Activated CD4-positive, alpha-beta T cell treated with anti-CD3 and anti-CD28 coated beads, Interleukin-2, amount 50 U/mL, for 24 hours (primary cell): ENCODE measurements at places on chromosomes 3 and 15.

GRCh38 chr3:132422531-132422930, 5.2 kb downstream of the DNAJC13 start:
- DNase-seq = no peak

DNA sequence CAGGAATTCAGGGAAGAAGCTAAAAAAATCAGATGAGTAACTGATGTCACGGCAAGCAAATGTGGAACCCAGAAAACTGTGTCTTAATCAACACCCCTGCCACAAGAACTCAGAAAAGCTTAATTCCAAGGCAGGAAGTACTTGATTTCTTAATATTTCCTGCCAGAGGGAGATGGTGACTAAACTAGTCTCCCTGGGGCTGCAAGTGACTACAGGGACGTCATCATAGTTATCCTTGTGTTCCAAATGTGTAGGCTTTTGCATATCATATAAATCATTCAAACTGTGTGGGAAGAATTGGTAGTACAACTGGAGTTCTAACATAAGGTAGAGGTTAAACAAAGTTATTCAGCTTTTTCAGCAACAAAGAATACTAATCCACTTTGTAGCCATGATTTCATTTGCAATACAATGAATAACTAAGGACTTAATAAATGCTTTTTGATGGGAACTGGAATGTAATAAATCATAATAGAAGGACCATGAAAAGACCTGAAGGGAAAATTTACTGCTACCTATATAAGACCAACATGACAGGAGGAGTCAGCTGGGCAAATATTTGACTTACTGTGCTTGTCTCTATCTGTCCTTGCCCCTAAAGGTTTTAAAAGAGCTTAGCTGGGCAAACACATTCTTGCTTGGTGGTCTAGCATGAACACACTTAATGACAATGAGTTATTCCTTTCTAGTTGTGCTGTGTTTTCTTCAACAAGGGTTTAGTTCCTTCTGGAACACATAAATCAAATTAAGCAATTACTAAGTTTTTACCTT, 76.0 kb upstream of the NECTIN3 start:
- no peak for DNase-seq

DNA sequence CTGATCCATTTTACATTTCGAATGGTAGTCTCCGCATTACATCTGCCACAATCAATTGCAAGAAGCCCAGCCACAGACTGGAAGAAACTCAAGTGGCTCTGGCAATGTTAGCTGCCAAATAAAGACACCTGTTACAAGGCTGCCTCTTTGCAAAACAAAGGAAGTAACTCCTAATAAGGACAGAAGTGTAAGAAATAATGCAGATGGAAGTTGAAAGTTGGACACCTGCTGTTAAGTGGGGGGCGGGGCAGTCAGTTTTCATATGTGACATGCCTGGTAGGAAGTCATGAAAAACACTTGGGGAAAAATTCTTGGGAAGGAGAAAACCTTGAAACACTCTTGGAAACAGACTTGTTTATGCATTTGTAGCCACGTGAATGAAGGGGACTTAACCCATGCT, 54.1 kb upstream of the ATP2C1 start:
- no peak for DNase-seq

- DNase-seq = no peak
Observed at GRCh38 chr3:13571264-13571663, 22.3 kb downstream of the FBLN2 start.

- no peak for DNase-seq
Observed at GRCh38 chr15:95987299-95987698, 343.2 kb upstream of the NR2F2 start.

GRCh38 chr15:49712846-49713450, 92.1 kb downstream of the DTWD1 start:
- no peak for DNase-seq

DNA sequence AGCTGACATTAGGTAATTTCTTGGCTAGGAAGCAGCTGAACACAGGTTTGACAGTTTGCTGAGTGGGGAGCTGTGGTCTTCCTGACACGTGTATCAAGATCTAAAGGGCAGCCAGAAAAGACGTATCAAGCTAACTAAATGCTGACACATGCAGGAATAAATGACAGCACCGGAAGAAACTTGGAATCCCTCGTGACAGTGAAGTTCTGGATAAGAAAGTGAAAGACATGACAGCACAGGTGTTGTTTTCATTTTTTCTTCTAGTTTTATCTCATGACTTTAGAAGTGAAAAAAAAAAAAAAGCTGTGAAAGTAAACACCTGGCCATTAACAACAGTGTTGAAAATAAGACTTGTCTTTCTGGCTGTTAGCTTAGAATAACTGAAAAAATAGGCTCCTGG, 48.7 kb downstream of the FGF7 start:
- no peak for DNase-seq

- no peak for DNase-seq
Observed at GRCh38 chr15:66572146-66572545, 6.3 kb upstream of the LCTL start.

DNA sequence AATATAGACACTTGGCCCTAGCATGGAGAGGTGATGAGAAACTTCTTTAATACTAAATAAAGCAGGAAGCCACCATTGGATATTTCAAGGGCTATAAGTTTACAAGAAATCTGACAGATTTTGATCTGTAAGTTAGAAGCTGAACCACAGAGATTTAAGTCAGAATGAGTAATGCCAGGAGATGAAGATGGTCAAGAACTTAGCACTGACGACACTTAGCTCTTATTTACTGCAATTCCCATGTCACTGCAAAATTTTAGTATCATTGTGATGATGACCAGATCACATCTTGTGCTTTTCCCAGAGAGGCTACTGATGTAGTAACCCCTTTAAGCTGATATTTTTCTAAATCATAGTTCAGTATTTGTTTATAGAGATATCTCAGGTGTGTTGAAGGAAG, 59.4 kb upstream of the CD96 start:
- DNase-seq = no peak

- no peak for DNase-seq
Observed at GRCh38 chr3:156456771-156457224, 98.1 kb downstream of the SSR3 start.

GRCh38 chr3:145776782-145777408, 384.1 kb downstream of the PLOD2 start:
- no peak for DNase-seq

GRCh38 chr15:43230640-43231115, 9.9 kb upstream of the EPB42 start:
- no peak for DNase-seq

- no peak for DNase-seq
Observed at GRCh38 chr3:178479446-178479845, 56.8 kb upstream of the KCNMB2 start.
